Spinal cord (tissue), 10 donors: ENCODE measurements at places on chromosomes 13 and 19. TPM values are rescaled to one million over a fixed set of nuclear protein-coding genes. Genes with fewer than 3 reads are reported as not detected.

SOX1 gene
- polyA plus RNA-seq: 6.7 TPM

PKN1 gene
- 117 TPM for polyA plus RNA-seq

SHC2 gene
- polyA plus RNA-seq: 111 TPM

FUT6 gene
- not detected for polyA plus RNA-seq

ZNF491 gene
- 9.6 TPM for polyA plus RNA-seq

CYP2A6 gene
- 0.48 TPM for polyA plus RNA-seq

ATP7B gene
- polyA plus RNA-seq: 13.0 TPM

MTUS2 gene
- 12.5 TPM for polyA plus RNA-seq

CEACAM21 gene
- 10.7 TPM for polyA plus RNA-seq

KLK12 gene
- not detected for polyA plus RNA-seq

PIP5K1C gene
- 77.5 TPM for polyA plus RNA-seq

NLRP5 gene
- not detected for polyA plus RNA-seq

RNF6 gene
- 17.9 TPM for polyA plus RNA-seq

TBC1D17 gene
- 78.6 TPM for polyA plus RNA-seq
